ENCODE measurements at places on chromosomes 16 and 17.
A peak's percentile ranks its signal among the peaks of the same experiment; 100 is the strongest.

GRCh38 chr17:39800540-39800939 is 62.8 kb downstream of the GRB7 start:
- peak; percentile 28 for DNase-seq

DNA sequence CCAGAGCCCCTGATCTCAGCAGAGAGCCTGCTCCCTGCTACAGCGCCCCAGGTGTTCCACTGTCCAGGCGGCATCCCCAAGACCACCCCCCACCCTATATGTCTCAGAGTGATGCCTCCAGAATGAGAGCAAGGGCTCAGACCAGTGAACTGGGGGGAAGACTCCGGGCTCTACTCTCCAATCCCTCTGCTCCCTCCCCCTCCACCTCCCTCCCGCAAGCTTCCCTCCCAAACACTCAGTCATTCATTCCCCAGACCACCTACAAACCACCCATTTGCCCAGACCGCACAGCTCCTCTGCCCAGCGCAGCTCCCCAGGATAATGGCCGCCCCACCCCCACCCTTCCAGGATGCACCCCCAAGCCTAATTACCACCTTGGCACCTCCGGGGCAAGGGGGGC is 59.4 kb upstream of the TAC4 start:
- DNase-seq: no peak

- DNase-seq: no peak
Observed at GRCh38 chr17:14428648-14429029, 127.8 kb downstream of the HS3ST3B1 start.

DNA sequence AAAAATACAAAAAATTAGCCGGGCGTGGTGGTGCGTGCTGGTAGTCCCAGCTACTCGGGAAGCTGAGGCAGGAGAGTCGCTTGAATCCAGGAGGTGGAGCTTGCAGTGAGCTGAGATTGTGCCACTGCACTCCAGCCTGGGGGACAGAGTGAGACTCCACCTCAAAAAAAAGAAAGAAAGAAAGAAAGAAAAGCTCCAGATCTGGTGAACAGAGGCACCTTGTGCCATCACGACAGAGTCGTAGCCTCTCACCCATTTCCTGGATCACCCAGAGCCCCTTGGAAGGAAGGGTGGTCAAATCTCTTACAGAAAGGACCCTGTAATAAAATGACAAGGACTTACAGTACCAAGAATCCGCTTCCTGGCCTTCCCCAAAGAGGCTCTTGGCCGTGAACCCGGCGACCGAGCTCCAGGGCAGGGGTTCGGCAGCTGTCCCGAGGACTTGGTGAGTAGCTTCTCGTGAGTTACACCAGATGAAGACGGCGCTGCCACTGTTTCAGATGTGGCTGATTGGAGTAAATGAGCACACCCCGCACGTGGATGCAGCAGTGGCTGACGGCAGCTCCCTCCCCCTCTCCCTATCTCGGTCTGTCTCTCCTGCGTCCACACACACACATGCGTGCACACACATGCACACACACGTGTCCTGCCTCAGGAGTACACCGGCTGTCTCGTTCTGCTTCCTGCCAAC is 13.5 kb downstream of the LGALS3BP start:
- no peak for DNase-seq

- no peak for DNase-seq
Observed at GRCh38 chr16:28492511-28492910, 637 bp upstream of the CLN3 start.

GRCh38 chr17:8152112-8152775 is at the start of gene PER1:
TSS of gene PER1 (minus strand) at chr17:8152404. CDS start at chr17:8150706, 1,698 bp downstream.
- peak; percentile 69 for DNase-seq

DNA sequence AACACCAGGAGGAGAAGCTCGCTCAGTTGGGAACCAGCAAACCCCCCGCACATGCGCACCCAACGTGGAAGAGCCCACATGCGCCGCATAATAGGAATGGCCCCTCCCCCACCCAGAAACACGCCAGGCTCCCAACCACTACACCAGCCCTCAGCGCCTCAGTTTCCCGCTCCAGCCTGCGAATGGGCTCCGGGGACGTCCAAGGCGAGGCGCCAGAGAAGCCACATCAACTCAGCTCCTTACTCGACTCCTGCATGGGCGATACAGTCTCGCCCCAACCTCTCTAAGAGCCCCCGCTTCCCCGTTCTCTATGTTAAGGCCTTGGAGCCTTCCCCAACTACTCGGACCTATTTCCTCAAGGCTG is 504 bp downstream of the SRSF1 start:
- peak; percentile 10 for DNase-seq

- no peak for DNase-seq
Observed at GRCh38 chr16:19940195-19940594, 55.5 kb upstream of the GPRC5B start.

DNA sequence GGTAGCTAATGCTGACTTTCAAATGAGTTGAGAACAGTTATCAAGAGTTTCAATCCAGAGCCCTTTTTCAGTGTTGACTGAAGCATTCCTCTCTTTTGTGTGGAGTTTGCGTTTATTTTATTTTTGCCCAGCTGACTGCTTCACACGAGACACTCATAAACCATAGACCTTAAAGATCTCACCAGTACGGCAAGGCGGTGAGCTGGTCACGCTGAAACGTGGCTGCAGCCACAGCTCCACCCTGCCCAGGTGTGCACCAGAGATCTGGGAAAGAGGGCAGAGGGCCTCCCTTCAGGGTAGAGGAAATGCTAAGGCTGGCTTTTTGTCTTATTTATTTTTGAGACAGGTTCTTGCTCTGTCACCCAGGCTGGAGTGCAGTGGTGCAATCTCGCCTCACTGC is 112.2 kb downstream of the AATF start:
- no peak for DNase-seq

Data from stimulated activated CD4-positive, alpha-beta T cell treated with anti-CD3 and anti-CD28 coated beads, TNF-alpha, amount 100 ng/mL, for 1 hour (primary cell).